ENCODE measurements at places on chromosomes 6 and 20. TPM values are rescaled to one million over a fixed set of nuclear protein-coding genes. Genes with fewer than 3 reads are reported as not detected.

GRCh38 chr6:31901415-31901952, 402 bp downstream of the ZBTB12 start:
- peak; percentile 81 for DNase-seq

- DNase-seq: no peak
Observed at GRCh38 chr6:83108378-83108777, 40.9 kb downstream of the DOP1A start.

DNA sequence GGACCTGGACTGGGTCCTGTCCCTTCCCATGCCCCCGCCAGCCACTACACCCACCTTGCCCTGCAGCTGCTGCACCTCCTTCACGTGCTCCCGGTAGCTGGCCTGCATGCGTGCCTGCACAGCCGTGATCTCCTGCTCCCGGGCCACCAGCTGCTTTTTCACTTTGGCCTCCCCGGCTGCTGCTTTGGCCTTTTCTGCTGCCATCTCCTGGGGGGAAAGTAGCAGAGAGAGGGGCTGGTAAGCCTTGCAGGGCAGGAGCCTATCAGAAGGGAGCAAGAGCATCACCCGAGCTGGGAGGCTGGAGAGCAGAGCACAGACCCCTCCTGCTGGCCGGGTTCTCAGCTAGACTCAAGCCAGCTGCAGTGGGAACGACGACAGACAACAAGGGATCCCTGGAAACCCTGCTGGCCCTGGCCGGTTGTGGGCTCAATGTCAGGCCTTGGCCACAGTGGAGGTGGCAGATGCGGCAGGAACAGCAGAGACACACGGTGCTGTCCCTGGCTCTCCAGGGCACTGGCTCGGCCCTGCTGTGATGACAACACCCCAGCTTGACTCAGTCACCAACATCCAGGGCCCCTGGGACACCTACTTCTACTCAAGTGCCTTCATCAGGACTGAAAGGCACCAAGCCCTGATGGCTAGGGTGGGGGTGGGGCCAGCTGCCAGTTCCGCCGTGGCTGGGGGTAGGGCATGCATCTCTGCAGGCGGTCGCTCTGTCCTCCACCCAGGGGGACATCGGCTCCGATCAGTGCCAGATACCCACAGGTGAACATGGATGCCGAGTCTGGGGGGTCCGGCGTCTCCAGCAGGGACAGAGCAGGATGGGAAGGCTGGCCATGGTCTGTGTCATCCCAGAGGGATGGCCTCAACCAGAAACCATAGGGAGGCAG, 45.3 kb downstream of the RRBP1 start:
- no peak for DNase-seq

- DNase-seq: no peak
Observed at GRCh38 chr6:136548582-136549299, 1.5 kb downstream of the MAP7 start.

DNA sequence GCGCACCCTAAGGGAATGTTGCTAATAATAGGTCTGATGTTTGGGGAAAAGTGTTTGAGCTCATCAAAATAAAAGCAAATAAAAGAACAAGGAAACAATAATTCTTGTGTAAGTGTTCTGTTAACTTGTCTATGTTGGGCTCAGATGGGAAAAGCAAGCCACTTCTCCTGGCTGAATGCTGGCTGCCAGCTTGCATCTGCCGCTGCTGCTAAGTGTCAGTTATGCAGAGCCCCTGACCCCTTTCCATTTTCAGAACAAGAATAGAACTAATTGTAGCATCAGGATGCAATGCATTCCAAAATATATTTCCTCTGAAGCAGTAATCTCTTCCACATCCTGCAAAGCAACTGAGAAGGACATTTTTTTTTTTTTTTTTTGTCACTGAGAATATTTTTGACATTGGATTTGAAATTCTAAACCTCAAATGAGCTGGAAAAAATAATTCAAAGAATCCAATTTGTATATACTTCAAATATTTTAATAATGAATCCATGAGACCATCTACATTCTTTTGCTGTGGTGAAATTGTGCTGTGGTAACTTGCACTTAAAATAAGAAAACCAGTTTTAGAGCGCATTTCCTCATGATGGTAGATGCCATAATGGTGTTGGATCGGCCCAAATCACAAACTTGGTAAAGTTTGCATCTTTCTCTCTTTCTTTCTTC, 43.9 kb upstream of the DEK start:
- DNase-seq: no peak

GRCh38 chr6:157592541-157592940, 211.6 kb downstream of the ZDHHC14 start:
- DNase-seq: peak; percentile 51

- no peak for DNase-seq
Observed at GRCh38 chr6:77930952-77931351, 278.1 kb downstream of the MEI4 start.

DNA sequence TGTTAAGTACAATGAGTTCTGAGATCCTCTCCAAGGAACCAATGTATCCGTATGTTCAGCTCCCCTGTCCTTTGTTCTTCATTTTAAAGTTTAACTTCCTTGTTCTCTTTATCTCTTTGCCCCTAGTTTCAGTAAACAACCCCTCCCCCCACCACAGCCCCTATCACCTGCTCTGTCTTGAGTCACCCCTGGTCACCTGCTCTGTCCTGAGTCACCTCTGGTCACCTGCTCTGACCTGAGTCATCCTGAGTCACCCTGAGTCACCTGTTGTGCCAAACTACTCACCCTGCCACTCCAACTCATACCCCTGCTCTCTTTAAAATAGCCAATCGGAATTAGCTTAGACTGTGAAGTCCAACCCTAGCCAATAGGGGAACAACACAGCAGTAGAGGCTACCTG, 288.7 kb upstream of the CDYL start:
- DNase-seq: no peak

GRCh38 chr6:111809264-111809663, 64.0 kb downstream of the FYN start:
- DNase-seq: no peak

DNA sequence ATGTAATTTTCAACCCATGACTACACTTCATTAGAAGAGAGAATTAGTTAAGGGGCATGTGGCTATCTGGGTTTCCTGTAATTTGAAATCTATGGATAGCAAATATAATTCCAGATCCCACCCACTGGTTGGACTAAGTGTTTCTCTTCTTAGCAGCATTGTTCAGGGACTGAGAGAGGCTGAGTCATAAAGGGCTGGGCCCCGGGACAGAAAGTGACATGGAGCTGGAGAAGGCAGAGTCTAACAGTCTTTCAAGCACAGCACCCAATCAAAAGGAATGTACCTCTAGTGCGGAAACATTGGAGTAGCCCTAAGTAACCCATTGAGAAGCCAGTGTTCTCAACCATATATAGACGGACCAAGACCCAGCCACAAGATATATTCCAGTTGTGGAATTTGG, 363.9 kb downstream of the DHX35 start:
- DNase-seq: no peak

GRCh38 chr20:25629816-25630499, 6.1 kb upstream of the NANP start:
- DNase-seq: no peak

- DNase-seq: no peak
Observed at GRCh38 chr20:35490736-35491181, 35.4 kb downstream of the CEP250 start.

DNA sequence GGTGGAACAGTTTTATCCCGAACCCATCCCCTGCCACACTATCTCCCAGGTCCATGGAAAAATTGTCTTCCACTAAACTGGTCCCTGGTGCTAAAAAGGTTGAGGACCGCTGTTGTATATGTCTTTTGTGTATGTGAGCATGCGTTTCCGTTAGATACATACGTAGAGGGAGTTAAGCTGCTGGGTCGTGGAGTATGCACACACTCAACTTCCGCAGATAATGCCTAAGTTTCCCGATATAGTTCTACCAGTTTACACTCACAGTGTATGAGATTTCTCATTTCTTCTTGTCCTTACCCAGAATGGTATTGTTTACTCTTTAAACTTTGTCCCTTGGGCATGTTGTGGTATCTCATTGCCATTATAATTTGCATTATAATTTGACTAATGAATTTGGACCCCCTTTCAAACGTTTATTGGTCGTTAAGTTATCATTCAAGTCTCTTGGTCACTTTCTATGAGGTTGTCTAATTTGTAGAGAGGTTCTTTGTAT, 50.5 kb upstream of the SCAF8 start:
- DNase-seq: no peak

- no peak for DNase-seq
Observed at GRCh38 chr6:145349950-145350510, 385.3 kb downstream of the EPM2A start.

OR2H2 gene
- not detected for total RNA-seq

EYA2 gene
- total RNA-seq: 19.5 TPM

NELFE gene
- total RNA-seq: 52.4 TPM

TSPYL4 gene
- 6.1 TPM for total RNA-seq
